ENCODE measurements at places on chromosomes 2 and 18.

GRCh38 chr2:104897515-104898184, 43.7 kb downstream of the POU3F3 start:
- DNase-seq, result no peak

DNA sequence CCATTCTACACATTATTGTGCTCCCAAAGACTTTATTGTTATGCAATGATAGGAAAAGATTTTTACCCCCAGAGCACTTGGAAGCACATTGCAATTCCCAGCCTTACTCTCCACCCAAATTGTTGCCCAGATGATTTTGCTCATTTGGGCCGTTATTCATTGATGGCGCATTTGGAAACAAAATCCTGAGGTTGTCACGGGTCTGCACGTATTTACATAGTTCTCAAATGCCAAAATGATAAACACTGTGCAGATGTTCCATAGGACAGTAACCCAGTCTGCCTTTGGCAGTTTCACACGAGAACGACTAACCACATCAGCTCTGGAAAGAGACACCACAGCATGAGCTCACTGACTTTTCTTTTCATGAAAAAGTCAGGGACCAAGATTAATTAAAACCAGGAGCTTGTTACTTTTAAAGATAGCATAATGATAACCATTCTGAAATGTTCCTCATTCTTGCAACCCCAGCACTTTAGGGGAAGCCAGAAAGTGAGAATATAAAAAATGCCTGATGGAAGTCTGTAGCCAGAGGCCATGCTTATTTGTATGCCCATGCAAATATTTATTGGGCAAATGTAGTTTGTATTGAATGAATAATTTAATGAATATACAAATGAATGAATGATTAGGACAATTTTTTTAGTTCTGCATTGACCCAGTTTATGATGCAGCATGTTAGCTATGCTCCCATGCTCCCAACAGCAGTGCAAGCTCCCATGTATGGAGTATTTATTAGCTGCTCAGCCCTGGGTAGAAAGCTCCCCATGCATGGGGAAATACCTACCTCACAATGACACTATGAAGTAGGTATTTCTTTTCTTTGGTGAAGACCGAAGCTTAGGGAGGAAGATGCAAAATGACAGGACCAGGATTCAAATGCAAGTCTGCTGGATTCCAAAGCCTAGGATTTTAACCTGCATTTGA, 84.6 kb downstream of the MAIP1 start:
- no peak for DNase-seq

GRCh38 chr2:201396595-201396994, 39.5 kb upstream of the FLACC1 start:
- DNase-seq, result no peak

DNA sequence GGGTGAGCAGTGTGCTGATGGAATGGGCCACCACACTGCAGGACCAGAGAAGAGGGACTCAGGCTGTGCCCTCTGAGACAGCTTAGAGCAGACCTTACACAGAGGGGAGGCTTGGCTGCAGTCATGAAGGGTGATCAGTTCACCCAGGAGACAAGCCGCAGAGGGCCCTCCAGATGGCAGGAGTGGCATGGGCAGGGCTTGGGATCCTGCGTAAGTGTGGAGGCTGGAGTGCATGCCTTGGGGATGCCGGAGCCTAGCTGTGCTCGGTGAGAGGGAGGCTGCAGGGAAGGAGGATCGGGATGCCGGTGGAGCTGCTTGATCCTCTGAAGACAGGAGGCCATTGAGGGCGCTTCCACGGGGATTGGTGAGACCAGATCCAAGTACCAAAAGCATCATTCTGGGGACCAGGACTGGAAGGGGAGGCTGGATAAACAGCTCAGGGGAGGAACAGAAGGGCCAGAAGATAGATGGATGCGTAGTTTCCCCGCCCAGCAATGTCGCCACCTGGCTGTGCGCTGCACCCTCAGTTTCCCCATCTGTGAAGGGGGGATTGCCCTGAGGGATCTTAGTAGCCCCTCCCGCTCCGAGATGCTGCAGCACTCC, 163.4 kb downstream of the INHBB start:
- no peak for DNase-seq

- no peak for DNase-seq
Measured at GRCh38 chr2:191252699-191253098, 7.5 kb downstream of the MYO1B start.

DNA sequence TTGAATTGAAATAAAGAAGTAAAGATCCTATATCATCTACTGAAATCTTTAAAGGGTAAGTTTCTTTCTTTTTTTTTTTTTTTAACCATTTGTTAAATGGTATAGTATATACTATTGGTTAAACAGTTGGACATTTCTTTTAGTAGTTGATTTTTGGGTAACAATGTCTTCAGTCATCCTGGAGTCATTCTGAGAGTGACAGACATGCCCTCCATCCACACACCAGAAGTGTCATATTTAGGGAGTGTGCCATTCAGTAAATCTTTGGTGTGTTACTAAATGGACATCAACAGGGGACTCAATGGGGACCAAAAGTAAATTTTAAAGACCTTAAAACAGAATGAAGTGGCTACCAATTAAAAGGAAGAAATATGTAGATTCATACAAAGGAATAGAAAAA, 50.8 kb upstream of the SLC39A10 start:
- DNase-seq, result no peak

- DNase-seq, result no peak
Measured at GRCh38 chr2:216339456-216340279, 32.6 kb downstream of the MARCHF4 start.

DNA sequence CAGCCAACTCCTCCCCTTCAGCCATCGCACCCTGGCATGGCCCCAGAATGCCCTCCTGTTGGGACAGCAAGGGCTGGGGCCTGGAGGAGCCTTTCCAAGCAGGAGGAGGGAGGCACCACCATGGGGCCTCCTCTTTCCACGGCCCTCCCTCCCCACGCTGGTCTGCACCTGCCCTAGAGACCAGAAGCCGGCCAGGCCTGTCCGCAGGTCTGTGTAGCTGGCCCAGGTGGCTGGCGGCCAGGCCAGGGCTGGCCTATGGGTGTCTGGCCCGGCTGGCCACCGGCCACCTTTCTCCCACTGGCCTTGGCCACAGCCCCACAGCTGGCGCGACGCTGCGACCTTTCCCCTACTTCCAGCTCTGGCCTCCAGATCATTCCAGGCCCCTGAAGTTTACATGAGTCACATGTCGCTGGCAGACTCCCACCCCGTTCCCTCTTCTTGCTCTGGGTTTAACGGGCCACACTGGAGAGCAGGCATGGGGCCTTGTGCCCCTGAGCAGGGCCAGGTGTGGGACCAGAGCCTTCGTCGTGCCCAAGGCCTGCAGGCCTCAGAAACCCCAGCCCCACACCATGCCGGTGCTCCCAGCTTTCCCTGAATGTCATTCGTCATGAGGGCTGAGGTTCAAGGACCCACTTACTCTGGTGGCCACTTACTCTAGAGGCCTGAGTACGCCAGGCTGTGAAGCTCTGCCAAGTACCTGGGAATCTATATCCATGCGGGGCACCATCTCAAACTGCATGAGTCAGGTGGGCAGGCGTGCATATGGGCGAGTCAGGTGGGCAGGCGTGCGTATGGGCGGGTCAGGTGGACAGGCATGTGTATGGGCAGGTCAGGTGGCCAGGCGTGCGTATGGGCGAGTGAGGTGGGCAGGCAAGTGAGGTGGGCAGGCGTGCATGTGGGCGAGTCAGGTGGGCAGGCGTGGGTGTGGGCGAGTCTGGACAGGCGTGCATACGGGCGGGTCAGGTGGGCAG, 33.3 kb upstream of the KLF11 start:
- DNase-seq, result no peak

DNA sequence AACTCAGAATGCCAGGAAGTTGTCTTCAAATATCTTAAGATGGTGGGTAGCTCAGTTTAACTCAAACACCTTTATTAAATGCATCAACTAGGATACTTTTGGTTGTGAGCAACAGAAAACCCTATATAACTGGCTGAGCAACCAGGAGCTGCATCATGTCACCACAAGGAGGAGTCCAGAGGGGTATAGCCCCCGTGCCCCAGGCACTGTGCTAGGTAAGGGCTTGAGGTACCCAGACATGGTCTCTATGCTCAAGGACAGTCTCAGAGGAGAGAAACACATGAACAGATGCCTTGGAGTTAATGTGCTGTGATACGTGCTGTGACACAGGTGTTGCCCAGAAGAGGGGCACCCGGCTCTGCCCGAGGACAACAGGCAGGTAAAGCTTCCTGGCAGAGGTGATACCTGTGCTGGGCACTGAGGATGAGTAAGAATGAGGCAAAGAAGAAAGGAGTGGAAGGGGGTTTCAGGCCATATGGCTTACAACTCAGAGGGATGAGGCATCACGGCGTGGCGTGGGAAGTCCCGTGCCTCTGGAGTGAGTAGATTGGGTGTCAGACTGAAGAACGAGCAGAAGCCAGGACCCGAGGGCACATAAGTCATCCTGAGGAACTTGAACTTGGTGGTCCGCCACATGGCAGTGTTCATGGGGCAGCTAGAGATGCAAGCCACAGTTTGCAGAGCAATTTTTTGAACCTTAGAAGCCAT, 32.0 kb upstream of the CAB39 start:
- DNase-seq, result no peak

- no peak for DNase-seq
Measured at GRCh38 chr2:36570416-36570815, 27.6 kb downstream of the FEZ2 start.

- DNase-seq, result no peak
Measured at GRCh38 chr2:65345631-65346030, 86.8 kb downstream of the SPRED2 start.

- DNase-seq, result no peak
Measured at GRCh38 chr2:41899189-41899588, 148.6 kb upstream of the PKDCC start.

- no peak for DNase-seq
Measured at GRCh38 chr2:207224791-207225482, 59.2 kb upstream of the KLF7 start.

DNA sequence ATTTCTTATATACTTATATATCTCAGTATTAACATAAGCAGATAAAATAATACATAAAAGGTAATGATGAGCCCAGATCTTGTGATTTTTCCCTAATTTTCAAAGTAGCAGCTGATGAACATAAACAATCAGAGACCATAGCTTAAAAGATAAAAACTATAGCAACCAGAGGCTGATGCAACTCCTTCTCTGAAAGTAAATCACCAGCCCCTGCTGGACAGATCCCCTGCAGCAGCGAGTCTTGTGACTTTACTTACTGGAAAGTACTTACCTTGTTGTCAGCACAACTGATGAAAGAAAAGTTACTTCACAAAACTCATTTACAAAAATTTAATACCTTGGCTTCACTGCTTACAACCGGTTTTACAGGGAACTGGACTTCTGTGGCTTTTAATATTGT, 67.3 kb downstream of the GORASP2 start:
- no peak for DNase-seq

GRCh38 chr2:9780368-9781130, 62.7 kb upstream of the TAF1B start:
- no peak for DNase-seq

DNA sequence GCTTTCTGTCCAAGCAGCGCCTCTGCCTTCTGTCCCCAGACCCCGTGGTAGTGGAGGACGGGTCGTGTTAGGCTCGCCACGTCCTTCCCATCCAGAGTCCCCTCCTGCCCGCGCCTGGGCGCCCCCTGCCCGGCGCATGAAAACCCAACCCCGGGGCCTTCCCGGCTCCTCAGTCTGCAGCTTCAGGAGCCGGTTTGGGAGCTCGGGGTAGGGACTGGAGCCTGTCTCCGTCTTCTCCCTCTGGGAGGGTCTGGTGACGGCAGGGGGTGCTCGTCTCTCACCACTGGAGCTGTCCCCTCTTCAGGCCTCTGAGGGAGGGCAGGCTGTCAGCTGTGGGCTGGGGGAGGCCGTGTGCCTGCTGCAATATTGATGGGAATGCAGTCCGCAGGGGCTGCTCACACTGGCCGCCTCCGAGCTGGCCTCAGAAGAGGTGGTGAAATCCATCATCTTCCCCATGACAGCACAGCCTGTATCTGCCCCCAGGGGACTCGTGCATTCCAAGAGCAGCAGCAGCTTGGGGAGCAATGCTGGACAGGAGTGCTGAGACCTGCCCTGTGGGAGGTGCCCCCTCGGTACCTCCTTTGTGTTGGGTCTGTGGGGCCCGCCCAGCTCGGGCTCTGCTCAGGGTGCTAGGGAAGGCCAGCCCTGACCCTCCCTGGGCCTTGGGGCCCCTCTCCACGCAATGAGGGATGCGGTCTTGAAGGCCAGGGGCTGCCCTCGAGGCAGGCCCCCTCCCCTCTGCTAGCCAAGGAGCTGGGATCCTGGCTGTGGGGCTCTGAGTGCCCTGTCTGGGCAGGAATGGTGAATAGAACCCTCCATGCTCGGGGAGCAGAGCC, 17.8 kb upstream of the KLHL30 start:
- DNase-seq, result no peak
